ENCODE measurements at places on chromosomes 1 and 21.

DNA sequence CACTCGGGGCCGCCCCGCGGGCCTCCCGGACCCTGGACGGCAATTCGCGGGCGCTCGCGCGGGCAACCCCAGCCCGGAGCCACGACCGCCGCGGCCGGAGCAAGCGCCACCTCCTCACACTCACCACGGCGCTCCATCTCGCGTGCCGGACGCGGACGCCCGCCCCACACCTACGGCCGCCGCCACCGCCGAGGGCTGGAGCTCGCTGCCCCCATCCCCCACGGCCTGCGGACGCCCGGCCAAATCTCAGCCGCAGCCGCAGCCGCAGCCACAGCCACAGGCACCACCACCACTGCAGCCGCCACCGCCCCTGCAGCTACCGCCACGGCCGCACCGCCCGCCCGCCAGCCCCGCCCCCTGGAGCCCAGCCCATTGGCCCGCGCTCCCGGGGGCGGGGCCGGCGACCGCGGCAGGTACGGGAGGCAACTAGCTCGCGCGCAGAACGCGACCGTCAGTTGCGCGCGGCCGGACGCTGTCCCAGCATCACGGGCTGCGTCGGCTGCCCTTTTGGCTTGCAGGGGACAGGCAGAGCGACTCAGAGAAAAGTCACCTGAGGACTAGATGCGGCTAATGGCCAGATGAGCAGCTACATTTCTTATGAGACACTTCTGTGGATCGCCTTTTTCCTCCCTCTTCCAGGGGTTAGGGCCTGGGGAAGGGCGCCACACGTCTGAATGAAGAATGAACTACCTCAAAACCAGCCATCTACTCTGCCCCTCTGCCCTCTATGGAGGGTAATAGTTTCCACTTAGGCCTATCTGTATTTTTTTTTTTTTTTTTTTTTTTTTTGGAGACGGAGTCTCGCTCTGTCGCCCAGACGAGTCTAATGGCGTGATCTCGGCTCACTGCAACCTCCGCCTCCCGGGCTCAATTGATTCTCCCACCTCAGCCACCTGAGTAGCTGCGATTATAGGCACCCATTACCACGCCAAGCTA, at the start of gene ARHGAP29:
Gene ARHGAP29 (minus strand): TSS at position 294 of the 936 bp plus-strand sequence. CDS start 5,973 bp downstream, outside the sequence.
- no peak for DNase-seq
- H3K27me3 ChIP-seq, result peaks cover 72% of the 10 kb centered on the region
- H3K4me1 ChIP-seq, result peaks cover 4% of the 10 kb centered on the region
- H3K4me3 ChIP-seq, result peak within 1 kb of the TSS; percentile 48

- peaks cover 12% of the 10 kb centered on the region for H3K36me3 ChIP-seq
- DNase-seq, result no peak
- no peak overlapping the region for H3K27ac ChIP-seq
Measured at GRCh38 chr1:155529929-155530328, 32.7 kb downstream of the ASH1L start.

DNA sequence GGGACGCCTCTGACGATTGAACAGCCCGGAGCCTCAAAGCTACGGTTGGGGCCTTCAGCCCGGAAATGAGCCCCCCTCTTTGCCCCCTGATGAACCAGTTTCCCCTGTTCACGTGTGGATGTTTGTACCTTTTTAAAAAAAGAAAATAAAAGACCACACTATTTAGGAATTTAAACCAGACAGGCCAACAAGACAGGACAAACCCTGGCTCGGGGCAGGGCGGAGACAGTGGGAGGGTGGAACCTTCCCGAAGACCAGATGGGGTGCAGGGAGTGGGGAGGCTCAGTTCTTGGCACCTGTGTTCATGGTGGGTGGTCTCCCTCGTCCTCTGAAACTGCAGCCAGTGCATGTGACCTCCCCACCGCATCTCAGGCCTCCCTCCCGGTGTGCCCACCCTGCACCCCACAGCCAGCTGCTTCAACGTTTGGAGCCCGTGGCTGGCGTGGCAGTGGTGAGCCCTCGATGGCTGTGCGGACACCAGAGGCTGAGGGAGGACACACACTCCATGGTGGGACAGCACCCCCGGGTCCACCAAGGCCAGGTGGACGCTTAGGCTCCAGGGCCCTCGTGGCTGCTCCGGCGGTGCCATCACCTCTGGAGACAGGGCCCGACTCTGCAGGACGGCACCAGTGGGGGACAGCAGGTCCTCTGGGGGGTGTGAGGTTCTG, 45.6 kb downstream of the COL18A1 start:
- H3K27me3 ChIP-seq, result peaks cover 30% of the 10 kb centered on the region
- no peak overlapping the region for H3K4me3 ChIP-seq

DNA sequence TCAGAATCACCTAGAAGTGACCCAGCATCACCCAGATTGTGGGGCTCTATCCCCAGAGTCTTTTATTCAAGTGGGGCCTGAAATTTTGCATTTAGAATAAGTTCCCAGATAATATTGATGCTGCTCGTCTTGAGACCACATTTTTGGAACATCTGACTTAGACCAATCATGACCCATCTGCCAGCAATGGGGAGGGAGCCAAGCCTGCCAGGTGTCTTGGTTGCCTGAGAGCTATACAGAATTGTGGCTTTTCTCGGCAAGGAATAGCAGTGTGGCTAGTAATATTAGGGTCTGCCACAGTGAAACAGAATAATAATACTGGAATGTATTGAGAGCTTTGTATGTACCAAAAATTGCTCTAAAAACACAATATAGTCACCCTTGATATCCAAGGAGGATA, 31.1 kb upstream of the RGS8 start:
- DNase-seq, result no peak
- no peaks in the 10 kb centered on the region for H3K36me3 ChIP-seq
- no peak overlapping the region for H3K4me3 ChIP-seq
- peaks cover 5% of the 10 kb centered on the region for H3K4me1 ChIP-seq

DNA sequence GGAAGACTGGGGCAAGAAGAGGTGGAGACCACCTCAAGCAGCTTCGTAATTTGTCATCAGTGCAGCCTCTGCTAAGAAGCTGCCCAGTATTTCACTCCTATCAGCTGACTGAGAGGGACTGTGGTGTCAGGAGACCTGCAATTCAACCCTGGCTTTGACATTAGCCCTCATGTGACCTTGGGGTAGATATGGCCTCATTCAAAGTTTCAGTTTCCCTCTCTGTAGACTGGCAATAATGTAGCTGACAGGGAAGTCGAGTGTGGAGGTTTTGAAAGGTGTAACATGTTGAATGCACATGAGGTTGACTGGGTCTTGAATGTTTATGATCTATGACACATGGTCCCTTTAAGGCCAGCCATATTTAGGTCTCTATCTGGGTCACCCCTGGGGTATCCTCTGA, 2.2 kb upstream of the SPRR4 start:
- no peak for DNase-seq
- H3K4me3 ChIP-seq, result no peak overlapping the region
- H3K27me3 ChIP-seq, result peaks cover 16% of the 10 kb centered on the region
- no peak overlapping the region for H3K27ac ChIP-seq

- no peak overlapping the region for H3K27ac ChIP-seq
- H3K4me3 ChIP-seq, result no peak overlapping the region
- no peaks in the 10 kb centered on the region for H3K4me1 ChIP-seq
- no peaks in the 10 kb centered on the region for H3K36me3 ChIP-seq
- peaks cover 29% of the 10 kb centered on the region for H3K27me3 ChIP-seq
Measured at GRCh38 chr1:94616506-94616905, 74.9 kb upstream of the F3 start.

GRCh38 chr1:177984136-177984525, 14.3 kb upstream of the SEC16B start:
- no peak for DNase-seq
- H3K4me3 ChIP-seq, result no peak overlapping the region
- H3K36me3 ChIP-seq, result no peaks in the 10 kb centered on the region
- H3K4me1 ChIP-seq, result no peaks in the 10 kb centered on the region
- no peaks in the 10 kb centered on the region for H3K27me3 ChIP-seq

DNA sequence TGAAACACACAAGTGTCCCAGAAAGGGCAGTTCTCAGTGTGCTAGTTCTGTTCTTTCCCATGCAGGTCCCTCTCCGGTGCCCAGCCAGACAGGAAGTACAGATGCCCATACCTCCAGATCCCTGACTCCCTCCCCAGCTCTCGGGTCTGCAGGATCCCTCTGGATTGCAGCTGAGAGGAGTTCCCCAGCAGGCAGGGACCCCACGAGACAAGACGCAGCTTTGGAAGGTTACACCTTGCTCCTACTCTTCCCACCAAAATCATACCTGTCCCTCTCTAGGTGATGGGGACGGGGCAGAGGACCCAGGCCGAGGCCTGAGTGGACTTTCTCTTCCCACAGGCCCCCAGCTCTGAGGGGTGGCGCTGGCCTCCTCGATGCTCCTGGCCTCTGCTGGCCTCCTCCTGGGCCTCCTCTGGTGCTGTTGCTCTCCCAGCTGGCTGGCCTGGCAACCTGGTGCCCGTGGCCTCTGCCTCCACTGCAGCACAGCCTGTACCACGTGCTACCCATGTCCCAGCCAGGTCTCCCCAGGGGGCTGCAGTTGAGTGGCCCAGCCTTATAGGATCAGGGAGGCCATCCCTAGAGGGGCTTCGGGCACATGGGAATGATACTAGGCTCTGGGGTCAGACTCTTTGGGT, 9.4 kb downstream of the LDLRAD2 start:
- H3K27ac ChIP-seq, result no peak overlapping the region
- no peak overlapping the region for H3K4me3 ChIP-seq
- no peaks in the 10 kb centered on the region for H3K4me1 ChIP-seq

DNA sequence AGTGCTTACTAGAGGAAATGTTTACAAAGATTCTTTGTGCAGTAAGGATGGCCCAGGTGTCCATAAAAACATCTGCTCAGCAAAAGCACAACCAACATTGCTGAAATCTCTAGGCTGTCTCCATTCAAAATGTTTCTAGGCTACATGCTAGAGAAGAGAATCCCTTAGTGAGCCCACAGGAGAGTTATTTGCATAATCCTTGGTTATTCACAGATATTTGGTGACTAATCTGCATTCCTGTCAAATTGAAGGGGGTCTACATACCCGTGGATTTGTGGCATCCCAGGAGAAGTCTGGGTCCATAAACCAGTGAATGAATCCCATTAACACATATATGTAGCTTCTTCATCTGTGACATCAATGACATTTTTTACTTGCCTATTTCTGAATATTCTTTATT, 261.3 kb upstream of the ESRRG start:
- no peak overlapping the region for H3K4me3 ChIP-seq
- H3K4me1 ChIP-seq, result no peaks in the 10 kb centered on the region
- H3K36me3 ChIP-seq, result no peaks in the 10 kb centered on the region
- no peak for DNase-seq
- no peaks in the 10 kb centered on the region for H3K27me3 ChIP-seq

DNA sequence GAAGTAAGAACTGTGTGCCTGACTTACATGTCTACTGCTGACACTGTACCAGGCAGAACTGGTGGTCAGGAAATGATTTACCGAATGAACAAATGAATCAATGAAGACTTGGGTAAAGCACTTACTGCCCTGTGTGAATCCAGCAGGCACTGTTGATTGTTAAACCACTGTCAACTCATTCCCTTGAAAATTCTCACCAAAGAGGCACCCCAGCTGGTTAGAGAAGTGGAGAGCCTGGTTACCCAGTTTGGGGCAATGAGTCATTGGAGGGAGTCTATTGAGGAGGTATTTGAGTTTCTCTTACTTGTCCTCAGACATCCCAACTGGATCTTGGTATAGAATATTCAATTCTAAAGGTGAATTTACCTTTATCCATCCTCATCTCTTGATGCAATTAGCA, 34.2 kb downstream of the JUN start:
- peaks cover 32% of the 10 kb centered on the region for H3K4me1 ChIP-seq
- no peak overlapping the region for H3K27ac ChIP-seq
- no peak overlapping the region for H3K4me3 ChIP-seq
- no peak for DNase-seq

DNA sequence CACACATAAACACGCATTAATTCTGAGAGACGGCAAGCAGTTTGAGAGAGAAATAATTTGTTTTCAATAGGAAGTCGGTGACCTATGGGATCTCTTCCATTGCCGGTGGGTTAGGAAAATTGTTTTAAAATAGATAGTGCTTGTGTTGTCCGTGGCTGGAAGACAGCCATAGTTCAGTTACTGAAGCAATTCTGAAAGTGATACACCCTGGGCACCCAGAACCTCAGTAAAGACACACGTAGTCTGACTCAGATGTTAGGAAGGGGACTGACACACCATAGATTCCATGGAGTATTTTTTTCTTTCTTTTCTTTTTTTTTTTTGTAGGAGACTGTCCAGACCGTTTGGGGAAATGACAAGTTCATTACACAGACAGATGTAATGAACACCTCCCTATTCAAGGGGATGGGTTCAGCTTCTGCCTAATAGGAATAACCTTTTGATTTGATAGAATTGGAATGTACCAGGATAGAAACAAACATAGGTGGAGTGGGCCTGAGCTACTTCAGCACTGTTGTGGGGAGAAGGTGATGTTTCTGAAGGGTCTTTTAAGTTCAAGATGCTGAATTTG, 1.6 kb downstream of the C1orf21 start:
- peak overlapping the region; percentile 87 for H3K4me3 ChIP-seq
- peaks cover 28% of the 10 kb centered on the region for H3K36me3 ChIP-seq
- H3K27me3 ChIP-seq, result peaks cover 49% of the 10 kb centered on the region
- H3K4me1 ChIP-seq, result peaks cover 38% of the 10 kb centered on the region

GRCh38 chr21:43951911-43952703, 60.0 kb upstream of the TRAPPC10 start:
- peaks cover 20% of the 10 kb centered on the region for H3K4me1 ChIP-seq
- no peaks in the 10 kb centered on the region for H3K27me3 ChIP-seq
- peaks cover 13% of the 10 kb centered on the region for H3K36me3 ChIP-seq
- no peak for DNase-seq

DNA sequence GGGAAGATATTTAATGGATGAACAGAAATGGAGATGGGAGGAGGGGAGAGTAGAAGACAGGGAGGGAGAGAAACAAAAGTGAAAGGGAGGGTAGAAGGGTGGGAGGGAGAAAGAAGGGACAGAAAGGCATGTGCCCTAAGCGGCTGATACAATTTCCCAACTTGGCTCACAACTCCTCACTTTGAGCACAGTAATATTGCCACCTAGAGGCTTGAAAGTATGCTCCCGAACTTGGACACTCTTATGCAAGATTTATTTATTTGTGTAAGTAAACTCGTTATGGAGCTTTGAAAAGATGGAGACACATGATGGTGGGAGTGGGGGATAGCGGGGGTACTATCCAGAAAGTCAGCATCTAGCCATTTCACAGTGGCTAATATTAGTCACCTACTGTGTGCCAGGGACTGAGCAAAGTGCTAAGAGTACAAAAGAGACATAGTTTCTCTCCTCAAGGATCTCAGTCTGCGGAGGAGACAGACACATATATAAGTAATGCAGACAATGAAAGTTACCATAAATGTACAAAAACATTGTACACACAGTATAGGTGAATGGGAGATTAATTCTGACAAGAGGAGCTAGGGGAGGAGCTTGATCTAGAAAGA, 189.7 kb downstream of the SEC16B start:
- no peak overlapping the region for H3K4me3 ChIP-seq
- no peaks in the 10 kb centered on the region for H3K36me3 ChIP-seq
- DNase-seq, result no peak
- no peak overlapping the region for H3K27ac ChIP-seq
- H3K27me3 ChIP-seq, result no peaks in the 10 kb centered on the region

DNA sequence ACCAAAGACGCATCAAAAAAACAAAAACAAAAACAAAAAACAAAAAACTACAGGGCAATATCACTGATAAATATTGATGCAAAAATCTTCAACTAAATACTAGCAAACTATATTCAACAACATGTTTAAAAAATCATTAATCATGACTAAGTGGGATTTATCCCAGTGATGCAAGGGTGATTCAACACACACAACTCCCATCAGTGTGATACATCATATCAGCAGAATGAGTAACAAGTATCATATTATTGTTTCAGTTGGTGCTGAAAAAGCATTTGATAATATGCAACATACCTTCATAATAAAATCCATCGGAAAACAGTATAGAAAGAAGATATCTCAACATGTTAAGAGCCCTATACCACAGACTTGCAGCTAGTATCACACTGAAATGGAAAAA, 953.0 kb downstream of the AMY1C start:
- DNase-seq, result no peak
- no peaks in the 10 kb centered on the region for H3K36me3 ChIP-seq
- no peak overlapping the region for H3K4me3 ChIP-seq
- H3K27ac ChIP-seq, result no peak overlapping the region

Measured in effector memory CD8-positive, alpha-beta T cell (primary cell).